ENCODE measurements at places on chromosomes 5 and 9. TPM values are rescaled to one million over a fixed set of nuclear protein-coding genes. Genes with fewer than 3 reads are reported as not detected.

- DNase-seq, result no peak
Observed at GRCh38 chr9:109588415-109588814, 90.3 kb upstream of the PTPN3 start.

DNA sequence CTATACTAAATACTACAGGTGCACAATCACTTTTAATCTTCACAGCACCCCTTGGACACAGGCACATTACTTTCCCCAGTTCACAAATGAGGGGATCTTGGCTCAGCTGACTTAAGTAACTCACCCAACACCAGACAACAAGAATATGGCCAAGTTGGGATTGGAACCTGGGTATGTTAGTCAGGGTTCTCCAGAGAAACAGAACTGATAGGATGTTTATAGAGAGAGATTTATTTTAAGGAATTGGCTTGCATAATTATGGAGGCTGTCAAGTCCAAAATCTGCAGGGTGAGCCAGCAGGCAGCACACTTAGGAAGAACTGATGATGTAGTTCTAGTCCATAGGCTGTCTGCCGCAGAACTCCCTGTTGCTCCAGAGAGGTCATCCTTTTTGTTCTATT, 312.9 kb downstream of the MAN2A1 start:
- DNase-seq, result no peak

GRCh38 chr9:129987047-129987446, 55.9 kb downstream of the FNBP1 start:
- no peak for DNase-seq

Gene PCDHB2
- not detected for total RNA-seq

Gene ABCA1
- 25.4 TPM for total RNA-seq
